GOT3 (cell line): ENCODE measurements at places on chromosomes 2 and 18.

DNA sequence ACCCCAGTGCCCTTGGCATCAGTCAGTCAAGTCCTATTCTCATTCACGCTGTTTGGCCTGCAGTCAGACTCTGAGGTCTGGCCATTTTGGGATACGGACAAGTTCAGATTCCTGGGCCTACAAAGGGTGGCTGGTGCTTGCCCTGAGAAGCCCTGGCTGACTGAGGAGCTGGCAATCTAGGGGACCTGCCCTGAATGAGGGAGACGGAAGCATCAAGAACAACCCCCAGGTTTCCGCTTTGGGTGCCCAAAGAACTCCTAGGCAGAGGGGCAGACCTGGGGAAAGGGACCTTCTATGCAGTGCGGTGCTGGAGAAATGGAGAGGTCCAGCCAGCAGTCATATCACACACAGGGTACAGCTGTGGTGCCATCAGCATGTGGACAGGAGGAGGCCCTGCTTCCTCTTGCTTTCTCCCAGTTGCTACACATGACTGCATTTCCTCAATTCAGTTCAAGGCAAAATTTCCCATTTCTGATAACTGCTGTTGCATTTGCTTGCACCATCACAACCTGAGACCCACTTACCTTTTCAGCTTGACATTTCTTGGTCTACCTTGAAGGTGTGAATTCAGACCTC lies 70.9 kb upstream of the LGALSL start:
- DNase-seq = no peak

- no peak for DNase-seq
Measured at GRCh38 chr18:49169037-49169521, 218.3 kb upstream of the SMAD7 start.

DNA sequence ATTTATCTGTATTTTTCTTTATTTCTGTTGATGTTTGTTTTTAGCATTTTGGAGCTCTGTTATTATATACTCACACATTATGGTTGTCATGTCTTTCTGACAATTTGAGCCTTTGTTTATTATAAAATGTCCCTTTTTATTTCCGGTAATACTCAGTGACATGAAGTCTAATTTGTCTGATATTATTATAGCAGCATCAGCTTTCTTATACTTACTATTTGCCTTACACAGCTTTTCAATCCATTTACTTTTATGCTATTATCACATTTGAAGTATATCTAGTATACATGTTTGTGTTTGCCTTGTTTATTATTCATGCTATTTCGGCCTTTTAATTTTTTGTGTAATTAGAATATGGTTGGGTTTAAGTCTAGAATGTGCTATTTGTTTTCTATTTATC lies 430.6 kb upstream of the FANCL start:
- no peak for DNase-seq

GRCh38 chr2:63698786-63699548 lies 110.2 kb downstream of the MDH1 start:
- DNase-seq = peak; percentile 42

DNA sequence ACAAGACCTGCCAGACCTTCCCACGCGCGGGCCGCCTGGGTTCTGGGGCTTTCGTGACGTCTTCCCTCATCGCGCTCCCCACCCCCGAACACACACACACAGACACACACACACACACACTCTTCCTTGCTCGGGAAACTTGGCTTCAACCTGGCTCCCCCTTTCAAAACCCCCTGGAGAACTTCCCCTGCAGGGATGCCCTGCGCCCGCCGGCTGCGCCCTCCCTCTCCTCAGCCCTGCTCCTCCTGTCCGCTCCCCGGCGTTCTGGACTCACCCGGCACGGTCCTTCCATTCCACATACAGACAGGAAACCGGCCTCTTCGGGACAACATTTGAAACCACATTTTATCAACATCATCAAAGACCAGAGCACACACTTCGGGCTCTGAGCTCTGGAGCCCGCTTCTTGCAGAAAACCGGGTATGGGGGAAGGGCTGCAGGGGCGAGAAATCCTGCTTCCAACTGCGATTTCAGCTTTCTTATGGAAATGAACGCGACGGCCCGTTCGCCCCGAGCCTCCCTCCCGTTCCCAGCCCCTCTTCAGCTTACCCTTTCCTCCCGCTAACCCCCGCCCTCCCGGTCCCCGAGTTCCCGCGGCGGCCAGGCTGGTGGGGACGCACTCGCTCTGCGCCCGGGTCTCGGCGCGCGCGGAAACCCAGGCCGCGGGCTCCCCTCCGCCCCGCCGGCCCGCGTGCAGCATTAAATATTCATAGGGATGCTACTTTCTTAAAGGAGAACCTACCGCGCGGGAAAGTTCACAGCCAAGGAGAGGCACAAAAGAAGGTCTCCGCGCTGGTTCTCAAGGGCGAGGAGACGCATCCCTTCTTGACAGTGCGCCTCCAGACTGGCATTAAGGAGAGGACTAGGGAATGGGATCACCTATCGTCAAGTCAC lies 18.3 kb downstream of the POU3F3 start:
- DNase-seq = no peak

- DNase-seq = no peak
Measured at GRCh38 chr18:48468151-48468550, 59.0 kb upstream of the ZBTB7C start.

DNA sequence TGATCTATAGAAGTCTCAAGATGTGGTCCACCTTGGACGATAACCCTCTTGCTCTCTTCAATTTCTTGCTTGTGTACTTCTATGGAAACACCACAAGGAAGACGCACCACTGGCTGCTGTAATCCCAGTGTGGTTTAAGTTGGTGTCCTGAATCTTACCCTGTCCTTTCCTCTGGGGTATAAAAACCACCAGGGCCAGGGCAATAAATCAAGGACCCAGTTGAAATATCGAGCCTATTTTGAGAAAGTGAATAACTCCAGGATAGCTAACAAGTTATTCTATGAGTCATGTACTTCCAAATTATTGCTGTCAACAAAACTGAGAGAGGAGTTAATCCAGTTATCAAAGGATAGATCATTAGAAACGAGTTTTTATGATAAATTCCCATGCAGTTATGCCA lies 137.0 kb downstream of the RND3 start:
- DNase-seq = no peak

DNA sequence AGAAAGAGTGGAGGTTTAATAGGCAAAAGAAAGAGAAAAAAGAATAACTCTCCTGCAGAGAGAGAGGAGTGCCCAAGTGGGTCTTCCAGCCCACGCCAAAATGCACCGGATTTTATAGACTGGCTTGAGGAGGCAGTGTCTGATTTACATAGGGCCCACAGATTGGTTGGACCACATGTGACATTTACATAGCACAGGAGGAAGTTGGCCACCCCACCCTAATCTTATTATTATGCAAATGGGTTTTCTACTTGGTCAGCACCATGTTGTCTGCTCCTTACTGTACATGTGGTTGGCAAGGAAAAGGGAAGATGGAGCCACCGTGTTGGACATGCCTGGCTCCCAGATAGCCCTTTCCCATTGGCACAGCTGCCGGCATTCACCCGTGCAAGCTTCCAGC lies 56.8 kb downstream of the SP110 start:
- DNase-seq = no peak
